ENCODE measurements at places on chromosomes 6 and 20.

- DNase-seq, result peak; percentile 21
Observed at GRCh38 chr6:127520066-127520465, 931 bp upstream of the MTCL3 start.

GRCh38 chr6:167805349-167806060, 21.2 kb upstream of the AFDN start:
- no peak for DNase-seq

GRCh38 chr20:62997417-62998035, 9.2 kb downstream of the BHLHE23 start:
- DNase-seq, result no peak

DNA sequence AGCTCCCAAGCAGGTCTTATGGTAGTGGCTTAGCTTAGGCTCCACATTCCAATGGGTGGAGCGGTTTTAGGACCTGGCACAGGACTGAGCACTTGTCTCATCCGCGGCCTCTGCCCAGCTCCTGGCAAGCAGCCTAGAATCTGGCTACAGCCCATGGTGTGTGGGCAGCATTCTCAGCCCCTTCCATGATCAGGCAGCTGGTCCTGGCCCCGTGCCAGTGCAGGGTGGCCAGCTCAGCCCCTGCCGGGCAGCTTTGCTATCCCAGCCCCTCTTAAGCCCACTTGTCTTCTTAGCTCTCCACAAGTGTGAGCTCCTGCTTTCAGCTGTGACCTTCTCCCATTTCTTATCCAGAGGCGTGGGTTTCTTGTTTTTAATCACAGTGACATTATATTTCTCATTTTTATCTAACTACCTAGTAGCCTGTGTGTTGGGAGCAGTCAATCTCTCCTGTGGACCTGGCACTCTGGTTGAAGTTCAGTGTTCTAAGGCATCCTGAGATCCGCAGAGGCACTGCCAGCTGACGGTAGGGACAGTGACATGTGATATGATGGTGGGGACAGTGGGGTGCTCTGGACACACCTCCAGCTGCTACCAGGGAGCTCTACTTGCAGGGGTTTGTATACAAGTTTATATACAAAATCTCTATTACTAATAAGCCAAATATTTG, 119.9 kb upstream of the PRND start:
- DNase-seq, result peak; percentile 83

DNA sequence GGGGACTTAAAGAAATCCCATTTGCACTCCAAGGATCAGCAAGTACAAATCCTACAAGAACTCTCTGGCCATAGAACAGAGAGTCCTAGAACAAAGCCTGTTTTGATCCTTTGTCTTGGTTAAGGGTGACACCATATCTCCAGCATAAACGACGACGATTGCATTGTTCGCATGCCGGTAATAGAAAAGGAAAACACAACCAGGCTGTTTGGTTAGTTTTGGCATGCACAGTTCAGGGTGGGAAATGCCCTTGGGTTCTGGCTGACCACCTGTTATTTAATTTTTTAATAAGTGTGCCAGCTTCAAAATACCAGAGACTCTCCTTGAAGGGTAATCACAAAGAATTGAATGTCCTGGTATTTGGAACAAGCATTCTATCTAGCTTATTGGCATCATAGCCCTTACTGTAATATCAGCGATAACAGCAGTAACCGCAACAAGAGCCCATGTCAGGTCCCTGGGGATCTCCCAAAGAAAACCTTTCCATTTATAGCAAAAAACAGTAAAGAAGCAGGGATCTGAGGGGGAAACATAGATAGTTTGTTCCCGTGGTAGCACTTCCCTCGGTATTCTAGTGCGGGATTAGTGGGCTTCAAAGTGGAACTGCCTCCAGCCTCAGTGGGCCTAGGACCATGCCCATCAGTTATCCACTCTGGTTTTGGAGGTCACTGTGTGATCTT, 77.1 kb downstream of the TMEM170B start:
- no peak for DNase-seq

- peak; percentile 43 for DNase-seq
Observed at GRCh38 chr6:119040229-119040628, 38.2 kb downstream of the FAM184A start.

All from kidney tubule cell (primary cell).